Myocyte (in vitro differentiated cells): ENCODE measurements at places on chromosomes 2 and 18. TPM values are rescaled to one million over a fixed set of nuclear protein-coding genes. Genes with fewer than 3 reads are reported as not detected.

- DNase-seq: no peak
Observed at GRCh38 chr18:58668211-58668610, 3.1 kb upstream of the MALT1 start.

DNA sequence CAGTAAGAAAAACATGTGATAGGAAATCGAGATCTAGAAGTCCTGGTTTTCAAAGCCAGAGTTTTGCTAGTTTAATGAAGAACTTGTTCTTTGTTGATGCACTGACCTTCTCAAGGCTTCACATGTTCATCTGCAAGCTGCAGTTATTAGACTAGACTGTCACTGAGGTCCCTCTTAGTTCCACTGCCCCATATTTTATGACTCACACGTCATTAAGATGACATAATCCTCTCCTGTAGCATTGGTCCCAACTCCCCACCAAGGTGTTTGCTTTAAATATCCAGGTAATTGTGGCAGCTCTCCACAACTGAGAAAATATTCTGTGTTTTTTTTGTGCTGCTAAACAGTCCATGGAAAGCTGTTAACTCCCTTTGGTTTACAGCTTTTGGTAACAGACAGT, 149.7 kb downstream of the MREG start:
- no peak for DNase-seq

- peak; percentile 74 for DNase-seq
Observed at GRCh38 chr2:36456227-36457175, 100.9 kb downstream of the CRIM1 start.

GRCh38 chr2:140529706-140530105, 1601.1 kb downstream of the LRP1B start:
- DNase-seq: no peak

The PRSS56 gene
- total RNA-seq: 2.5 and 6.5 TPM in 2 replicates

The HMSD gene
- not detected in 2 replicates for total RNA-seq

The HIBCH gene
- 11.1 and 13.6 TPM in 2 replicates for total RNA-seq

DNA sequence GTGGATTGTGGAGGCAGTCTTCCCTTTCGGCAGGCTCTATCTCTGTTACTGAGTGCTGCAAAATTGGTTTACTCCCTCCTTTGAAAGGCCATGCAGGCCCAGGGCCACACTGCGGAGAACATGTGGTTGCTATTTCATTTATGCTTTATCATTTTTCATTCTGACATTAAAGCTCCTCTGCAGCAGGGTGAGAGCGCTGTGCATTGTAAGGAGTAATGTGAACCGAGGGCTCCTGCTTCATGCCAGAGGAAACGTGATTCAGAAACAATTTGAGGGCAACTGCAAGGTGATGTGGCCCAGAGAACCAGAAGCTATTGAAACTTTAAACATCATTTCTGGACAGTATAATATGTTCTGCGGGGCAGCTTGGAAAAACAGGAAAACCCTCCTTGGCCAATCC, 341.6 kb upstream of the NT5C1B start:
- DNase-seq: no peak

The HOXD3 gene
- not detected in 2 replicates for total RNA-seq

- DNase-seq: no peak
Observed at GRCh38 chr2:188201639-188202038, 90.0 kb upstream of the GULP1 start.

DNA sequence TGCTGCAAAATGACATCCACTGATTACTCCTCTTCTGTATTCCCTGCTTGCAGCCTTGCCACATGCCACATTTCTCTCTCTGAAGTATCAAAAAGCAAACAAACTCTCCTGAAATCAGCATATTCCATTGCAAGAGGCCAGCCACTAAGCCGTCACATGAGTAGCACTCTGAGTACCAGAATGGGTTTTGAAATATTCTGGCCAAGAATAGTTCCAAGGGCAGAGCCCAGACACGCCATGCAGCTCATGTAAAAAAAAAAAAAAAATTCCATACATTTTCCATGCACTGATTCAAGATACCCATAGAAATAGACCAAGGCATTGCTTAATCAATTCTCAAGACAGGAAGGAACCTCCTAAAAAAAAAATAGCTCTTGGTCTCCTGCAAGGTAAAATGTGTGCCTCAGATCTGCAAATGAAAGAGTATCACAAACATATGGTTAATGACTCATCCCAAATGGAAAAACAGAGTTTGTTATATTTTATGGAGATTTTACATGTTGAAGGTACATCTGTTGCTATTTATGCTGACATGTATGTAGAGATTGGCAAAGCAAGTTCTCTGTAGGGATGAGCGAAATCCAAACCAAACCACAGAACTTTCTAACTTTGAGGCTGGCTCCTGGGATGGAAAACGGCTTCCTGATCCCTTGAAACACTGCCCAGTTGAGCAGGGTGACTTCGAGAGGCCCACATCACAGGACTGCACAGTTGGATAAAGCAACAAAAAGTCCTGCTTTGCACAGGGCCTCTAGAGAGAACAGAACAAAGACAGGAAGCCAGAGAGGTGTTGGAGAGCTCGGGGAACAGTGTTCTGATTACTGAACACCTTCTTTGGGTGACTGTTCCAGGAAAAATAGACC, 346.2 kb downstream of the ZNF521 start:
- peak; percentile 45 for DNase-seq

- no peak for DNase-seq
Observed at GRCh38 chr18:75107196-75107930, 101.6 kb downstream of the PTGR3 start.

DNA sequence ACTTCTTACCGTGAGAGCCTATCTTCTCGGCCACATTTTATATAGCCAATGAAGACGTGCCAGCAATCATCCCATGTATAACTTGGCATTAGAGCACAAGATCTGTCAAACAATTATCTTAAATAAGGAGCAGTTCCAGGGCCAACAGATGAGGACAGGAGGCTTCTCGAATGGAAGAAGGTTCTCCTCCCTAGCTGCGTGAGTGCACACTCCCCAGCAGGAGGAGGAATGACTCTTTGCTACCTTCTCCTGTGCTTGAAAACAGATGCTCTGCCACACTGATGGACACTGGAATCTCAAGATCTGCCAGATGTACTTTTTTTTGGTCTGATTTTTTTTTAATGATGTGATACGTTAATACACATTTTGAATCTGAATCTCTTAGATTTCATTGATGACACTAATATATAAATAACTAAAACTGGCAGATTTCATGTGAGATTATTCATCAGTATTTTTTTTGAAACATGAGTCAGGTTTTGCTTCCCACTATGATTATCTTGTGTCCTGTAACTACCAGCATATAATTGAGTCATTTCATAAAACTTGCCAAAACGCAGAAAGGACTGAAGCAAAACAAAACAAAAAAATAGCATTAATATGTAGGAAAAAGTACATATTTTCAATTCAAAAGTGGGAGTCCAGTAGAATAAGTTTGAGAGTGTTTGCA, 626 bp upstream of the VIT start:
- peak; percentile 28 for DNase-seq

- DNase-seq: no peak
Observed at GRCh38 chr2:18690342-18690741, 101.0 kb upstream of the NT5C1B start.

DNA sequence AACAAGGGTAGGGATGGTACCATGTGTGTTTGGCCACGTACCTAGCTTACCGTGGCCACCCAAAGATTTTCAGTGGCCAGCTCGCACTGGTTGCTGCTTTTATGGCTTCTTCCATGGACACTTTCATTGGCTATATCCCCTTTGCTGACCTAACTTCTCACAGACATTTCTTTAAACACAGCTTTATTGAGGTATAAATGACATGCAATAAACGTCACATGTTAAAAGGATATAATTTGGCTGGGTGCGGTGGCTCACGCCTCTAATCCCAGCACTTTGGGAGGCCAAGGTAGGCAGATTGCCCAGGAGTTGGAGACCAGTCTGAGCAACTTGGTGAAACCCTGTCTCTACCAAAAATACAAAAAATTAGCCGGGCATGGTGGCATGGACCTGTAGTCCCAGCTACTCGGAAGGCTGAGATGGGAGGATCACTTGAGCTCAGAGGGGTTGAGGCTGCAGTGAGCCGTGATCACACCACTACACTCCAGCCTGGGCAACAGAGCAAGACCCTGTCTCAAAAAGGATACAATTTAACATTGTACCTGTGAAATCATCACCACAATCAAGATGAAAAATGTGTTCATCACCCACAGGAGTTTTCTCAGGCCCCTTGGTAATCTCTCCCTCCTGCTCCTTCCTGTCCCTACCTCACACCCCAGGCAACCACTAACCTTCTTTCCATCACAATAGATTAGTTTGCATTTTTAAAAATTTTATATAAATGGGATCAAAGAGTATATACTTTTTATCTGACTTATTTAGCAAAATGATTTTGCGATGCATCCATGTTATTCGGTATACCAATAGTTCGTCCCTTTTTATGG, 127.8 kb upstream of the PPP1CB start:
- DNase-seq: no peak
